T-helper 22 cell (primary cell): ENCODE measurements at places on chromosomes 3 and 15.

- no peak for DNase-seq
Measured at GRCh38 chr3:89217148-89217685, 109.8 kb downstream of the EPHA3 start.

GRCh38 chr15:80587007-80587406, 108.1 kb upstream of the ABHD17C start:
- DNase-seq: no peak

- peak; percentile 33 for DNase-seq
Measured at GRCh38 chr15:50876989-50877360, 31.5 kb upstream of the AP4E1 start.

DNA sequence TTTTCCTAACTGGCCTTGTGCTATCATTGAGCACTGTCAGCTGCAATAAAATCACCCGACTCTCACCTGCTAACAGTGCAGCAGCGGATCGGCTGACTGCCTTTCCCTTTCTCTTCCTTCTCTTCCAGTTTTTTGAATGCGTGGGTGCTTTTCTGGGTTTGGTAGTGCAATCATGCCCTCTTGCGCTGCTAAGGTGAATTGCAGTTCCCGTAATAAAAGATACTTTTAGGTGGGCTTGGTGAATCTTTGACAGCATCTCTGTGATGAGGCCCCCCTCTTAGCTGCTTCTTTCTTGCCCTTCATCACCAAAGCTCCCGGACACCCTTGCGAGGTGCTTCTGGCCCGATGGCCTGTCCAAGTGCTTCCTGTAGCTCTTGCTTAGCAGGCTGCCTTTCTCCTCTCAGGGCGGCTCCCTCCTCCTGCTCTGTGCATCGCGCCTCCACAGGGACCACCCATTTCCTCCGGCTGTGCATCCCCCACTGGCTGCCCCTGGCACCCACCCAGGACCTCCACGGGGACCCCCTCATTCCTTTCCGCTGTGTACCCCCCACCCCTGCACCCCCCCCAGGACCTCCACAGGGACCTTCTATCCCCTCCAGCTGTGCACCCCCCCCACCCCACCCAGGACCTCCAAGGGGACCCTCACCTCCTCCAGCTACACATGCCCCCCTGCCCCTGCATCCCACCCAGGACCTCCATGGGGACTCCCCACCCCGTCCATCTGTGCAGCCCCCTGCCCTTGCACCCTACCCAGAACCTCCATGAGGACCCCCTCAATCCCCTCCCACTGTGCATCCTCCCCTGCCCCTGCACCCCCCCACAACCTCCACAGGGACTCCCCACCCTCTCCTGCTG, 50.8 kb upstream of the RPL32 start:
- no peak for DNase-seq

- no peak for DNase-seq
Measured at GRCh38 chr3:189630767-189631372, 319 bp upstream of the TP63 start.

GRCh38 chr15:96093063-96093462, 237.4 kb upstream of the NR2F2 start:
- DNase-seq: no peak

DNA sequence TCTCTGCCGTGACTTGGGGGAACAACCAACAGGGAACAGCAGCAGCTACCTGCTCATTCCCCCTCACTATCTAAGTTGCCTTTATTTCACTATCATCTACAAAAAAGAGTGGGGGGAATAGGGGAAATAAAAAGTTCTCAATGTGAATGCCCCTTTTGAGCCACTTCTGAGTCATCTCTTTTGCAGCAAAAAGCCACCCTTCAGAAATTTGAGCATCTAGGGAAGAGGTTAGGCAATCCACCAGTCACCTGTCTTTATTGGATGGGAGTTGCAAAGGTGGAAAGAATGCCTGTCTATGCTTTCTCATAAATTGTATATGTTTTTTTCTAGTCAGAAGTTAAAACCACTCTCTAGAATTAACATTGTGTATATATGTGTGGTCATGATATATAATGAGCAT, 41.1 kb downstream of the GPD1L start:
- no peak for DNase-seq

- DNase-seq: no peak
Measured at GRCh38 chr3:13072239-13072599, 1.0 kb downstream of the IQSEC1 start.

- no peak for DNase-seq
Measured at GRCh38 chr3:10949197-10949596, 43.4 kb upstream of the SLC6A1 start.

DNA sequence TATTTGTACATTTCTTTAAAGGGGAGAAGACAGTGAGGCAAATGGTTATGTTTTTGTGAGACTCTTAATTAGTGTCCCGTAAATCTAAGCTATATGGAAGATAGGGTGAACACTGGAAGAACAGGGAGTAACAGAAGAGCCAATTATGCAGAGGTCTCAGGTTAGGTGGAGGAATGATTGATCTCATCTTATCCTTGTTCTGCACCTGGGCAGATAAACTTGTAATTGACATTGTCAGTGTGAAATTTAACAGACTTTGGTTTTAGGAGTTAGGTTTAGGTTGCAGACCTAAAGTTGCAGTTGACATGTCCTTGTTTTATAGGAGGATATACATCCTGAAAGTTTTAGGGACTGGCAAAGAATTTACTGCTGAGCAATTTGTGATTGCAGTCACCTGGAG, 3.1 kb upstream of the TWF2 start:
- no peak for DNase-seq

DNA sequence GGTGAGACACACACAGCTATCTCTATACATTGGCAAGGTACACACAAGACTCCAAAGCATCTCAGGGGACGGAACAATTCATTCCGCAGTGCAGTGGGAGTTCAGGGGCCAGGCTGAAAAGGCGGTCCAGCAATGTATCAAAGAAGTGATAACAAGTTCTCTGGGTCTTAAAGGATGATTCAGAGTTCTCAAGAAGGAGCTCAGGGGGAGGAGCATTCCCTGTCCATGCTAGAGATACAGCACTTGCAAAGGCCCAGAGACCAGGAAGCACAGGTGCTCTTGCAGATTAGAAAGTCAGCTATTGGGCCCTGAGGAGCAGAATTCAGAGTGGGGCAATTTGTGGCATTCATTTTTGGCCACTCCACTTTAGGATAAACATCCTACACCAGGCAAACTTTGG, 34.9 kb downstream of the MECOM start:
- DNase-seq: no peak

DNA sequence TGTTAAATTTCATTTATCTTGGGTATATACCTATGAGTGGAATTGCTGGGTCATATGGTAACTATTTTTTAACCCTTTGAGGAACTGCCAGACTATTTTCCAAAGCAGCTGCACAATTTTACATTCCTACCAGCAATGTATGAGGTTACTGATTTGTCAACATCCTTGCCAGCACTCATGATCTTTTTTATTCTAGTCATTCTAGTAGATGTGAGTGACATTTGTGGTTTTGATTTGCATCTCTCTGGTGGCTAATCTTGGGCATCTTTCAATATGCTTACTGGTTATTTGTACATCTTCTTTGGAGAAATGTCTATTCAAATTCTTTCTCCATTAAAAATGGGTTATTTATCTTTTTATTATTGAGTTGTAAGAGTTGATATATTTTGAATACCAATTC, 21.3 kb upstream of the LRRC58 start:
- DNase-seq: no peak

DNA sequence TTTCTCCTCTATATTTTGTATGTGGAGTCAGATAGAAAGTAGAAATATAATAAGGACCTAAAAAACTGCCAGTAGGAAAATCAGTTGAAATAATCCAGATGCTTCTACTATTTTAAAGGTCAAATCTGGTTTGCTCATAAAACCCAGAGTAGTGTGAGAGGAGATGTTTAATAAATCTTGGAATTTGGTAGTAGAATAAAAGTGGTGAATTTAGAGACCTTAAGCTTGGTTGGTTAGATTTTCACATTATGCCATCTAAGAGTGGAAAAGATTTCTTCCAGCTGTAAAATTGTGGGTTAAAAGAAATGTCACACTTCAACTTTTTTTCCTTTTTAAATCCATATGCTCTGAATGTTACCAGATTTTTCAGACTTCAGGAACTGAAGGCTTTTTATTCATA, 266.4 kb upstream of the GOLIM4 start:
- DNase-seq: no peak

- no peak for DNase-seq
Measured at GRCh38 chr15:66702787-66703539, 927 bp downstream of the SMAD6 start.

GRCh38 chr15:79130535-79131130, 40.1 kb upstream of the RASGRF1 start:
- DNase-seq: no peak

- no peak for DNase-seq
Measured at GRCh38 chr3:29281094-29281343, 148 bp downstream of the RBMS3 start.

DNA sequence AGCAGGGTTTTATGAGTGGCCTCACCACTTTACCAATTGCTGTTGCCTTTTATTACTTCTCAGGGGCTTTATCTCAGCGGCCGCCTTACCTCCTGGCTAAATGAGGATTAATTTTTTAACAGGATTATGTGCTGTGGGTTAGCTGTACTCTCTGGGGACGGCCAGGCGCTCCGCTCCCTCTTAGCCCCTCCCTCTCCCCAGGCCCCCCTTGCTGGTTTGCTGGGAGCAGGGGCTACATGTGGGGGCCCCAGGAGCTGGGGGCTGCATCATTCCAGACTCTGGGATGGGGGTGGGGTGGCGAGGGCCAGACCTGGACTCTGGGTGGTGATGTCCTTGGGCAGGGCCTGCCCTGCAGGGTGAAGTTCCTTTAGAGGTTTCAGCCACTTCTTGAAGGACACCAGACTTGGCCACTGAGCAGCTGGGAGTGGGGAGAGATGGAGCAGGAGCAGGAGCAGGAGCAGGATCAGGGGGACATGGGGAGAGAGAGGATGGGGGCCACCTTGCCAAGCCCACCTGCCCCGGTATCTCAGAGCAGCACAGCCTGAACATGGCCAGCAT, 196.1 kb downstream of the GOLGA6L6 start:
- DNase-seq: no peak

DNA sequence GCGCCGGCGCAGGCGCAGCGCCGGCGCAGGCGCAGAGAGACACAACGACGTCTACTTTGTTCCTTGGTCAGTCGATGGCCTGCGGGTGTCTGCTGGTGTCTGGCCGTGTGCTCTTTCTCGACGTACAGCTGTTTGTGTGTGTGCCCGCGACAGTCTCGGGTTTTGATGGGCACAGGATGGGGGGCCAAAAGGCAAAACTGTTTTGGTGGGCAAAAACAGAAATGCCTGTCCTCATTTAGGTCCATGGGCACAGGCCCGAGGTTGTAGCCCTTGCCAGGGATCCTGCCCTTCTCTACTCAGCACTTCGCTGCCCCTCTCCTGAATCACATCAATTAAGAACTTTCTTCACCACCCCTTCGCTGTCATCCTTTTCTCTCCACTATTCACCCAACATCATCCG, 184.8 kb upstream of the CHL1 start:
- no peak for DNase-seq

- no peak for DNase-seq
Measured at GRCh38 chr3:160876643-160877042, 120.6 kb downstream of the PPM1L start.

DNA sequence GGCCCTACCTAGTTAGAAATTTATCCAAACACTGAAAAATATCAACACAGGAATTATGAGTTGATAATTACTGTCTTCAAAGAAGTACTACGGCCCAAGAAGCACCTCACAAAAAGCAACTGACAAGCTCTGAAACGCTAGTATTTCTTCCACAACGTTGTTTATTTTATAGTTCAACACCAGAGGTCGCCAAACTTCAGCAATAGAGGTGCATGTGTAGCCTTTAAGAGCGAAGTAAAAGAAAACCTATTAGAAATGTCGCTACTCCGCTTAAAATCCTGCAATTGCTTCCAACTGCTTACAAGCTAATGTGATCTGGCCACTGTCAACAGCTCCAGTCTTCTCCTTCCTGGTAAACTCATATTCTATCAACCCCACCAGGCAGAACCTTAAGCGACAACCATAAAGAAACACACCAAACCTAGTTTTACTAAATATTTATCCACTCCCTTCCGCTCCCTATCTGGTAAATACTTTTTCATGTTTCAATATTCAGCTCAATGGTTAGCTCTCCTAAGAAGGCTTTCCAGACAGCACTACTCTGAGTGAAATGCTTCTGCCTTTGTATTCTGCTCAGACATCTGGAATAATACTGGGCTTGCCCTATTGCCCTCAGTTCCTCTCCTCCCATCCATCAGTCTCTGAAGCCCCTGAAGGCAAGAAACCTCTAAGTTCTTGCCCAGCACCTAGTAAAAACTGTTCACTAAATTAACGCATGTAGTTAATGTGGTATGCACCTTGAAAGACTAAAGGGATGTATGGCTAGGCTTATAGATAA, 110.2 kb downstream of the NR1I2 start:
- peak; percentile 1 for DNase-seq

DNA sequence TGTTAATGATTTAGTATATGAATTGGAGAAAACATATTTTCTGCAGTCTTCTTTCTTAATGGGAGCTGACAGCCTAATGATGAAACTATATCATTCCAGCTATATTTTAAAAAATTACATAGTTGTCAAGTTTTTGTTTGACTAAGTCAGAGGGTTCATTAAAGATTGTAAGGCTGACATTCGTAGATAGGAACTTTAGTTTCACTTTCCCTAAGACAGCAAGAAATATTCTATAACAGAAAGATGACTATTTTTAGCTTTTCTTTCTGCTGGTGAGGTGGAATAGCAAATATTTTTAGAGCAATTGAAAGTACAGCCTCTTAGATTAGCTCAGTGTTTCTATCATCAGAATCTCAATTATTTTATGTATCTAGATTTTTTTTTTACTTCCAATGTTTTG, 60.2 kb downstream of the PIAS1 start:
- DNase-seq: no peak

DNA sequence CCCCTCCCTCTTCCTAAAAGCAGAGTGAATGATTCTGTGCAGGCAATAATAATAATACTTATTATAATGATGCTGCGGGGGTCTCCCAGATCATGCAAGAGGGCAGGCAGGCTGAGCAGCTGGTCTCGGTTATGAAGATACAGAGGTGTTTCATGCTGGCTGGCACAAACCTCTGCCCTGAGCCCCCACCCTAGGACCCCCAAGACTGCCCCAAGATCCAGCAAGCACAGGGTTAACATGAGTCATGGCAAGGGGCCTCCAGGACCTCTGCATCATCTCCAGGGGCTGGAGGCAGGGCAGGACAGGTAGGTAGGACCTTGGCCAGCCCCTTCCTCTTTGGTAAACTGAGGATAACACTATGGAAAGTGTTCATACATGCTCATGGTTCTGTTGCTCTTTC, 2.7 kb downstream of the MGLL start:
- DNase-seq: no peak

- no peak for DNase-seq
Measured at GRCh38 chr3:32437896-32438295, 46.2 kb downstream of the CMTM7 start.

DNA sequence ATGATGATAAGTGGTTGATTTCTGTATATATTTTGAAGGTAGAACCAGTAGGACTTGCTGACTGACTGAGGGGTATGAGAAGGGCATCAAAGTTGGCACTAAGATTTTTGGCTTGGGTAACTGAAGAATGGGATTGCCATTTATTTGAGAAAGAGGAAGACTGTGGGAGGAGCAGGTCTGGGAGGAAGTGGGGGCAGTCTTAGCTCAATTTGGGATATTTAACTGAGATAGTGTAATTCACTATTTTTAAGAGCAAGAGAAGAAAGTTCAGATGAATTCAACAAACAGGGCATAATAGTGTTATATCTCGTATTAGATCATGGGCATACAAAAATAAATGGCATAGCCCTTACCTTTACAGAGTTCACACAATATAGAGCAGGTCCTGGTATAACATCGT, 1.7 kb downstream of the BUB1B start:
- no peak for DNase-seq
